DMS 273 treated with DMSO at 0.1 percent for 48 hours (cell line): ENCODE measurements at places on chromosomes 2 and 18.

GRCh38 chr18:58362027-58362575 is 266.8 kb downstream of the ALPK2 start:
- no peak for DNase-seq

- DNase-seq = no peak
Measured at GRCh38 chr18:26657631-26658581, 109.6 kb upstream of the KCTD1 start.

- no peak for DNase-seq
Measured at GRCh38 chr2:165889158-165889557, 64.4 kb downstream of the TTC21B start.

GRCh38 chr2:192194265-192194865 is 368 bp downstream of the TMEFF2 start:
- no peak for DNase-seq

DNA sequence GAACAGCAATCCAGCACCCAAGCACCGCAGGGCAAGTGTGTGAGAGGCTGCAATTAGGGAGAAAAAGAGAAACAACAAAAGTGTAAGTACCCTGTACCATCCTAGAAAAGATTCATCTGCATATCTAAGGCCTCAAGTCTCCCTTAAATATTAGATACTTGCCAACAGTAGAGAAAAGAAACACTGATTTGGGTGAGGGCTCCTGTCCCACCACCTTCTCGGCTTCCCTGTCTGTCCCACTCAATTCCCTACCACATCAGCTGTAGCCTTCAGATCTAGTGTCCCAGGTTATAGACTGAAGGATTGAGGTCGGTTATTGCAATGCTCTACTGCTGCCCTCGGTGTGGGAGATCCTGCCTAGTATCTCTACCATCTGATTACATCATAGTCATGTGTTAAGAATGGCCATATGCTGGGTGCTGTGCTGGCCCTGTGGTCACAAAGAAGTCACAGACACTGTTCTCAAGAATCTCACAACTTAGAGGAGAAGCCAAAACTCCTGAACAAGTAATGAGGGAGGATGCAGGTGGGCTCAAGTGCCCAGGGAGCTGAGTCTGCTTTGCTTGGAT is 2.5 kb downstream of the RAX start:
- DNase-seq = no peak

DNA sequence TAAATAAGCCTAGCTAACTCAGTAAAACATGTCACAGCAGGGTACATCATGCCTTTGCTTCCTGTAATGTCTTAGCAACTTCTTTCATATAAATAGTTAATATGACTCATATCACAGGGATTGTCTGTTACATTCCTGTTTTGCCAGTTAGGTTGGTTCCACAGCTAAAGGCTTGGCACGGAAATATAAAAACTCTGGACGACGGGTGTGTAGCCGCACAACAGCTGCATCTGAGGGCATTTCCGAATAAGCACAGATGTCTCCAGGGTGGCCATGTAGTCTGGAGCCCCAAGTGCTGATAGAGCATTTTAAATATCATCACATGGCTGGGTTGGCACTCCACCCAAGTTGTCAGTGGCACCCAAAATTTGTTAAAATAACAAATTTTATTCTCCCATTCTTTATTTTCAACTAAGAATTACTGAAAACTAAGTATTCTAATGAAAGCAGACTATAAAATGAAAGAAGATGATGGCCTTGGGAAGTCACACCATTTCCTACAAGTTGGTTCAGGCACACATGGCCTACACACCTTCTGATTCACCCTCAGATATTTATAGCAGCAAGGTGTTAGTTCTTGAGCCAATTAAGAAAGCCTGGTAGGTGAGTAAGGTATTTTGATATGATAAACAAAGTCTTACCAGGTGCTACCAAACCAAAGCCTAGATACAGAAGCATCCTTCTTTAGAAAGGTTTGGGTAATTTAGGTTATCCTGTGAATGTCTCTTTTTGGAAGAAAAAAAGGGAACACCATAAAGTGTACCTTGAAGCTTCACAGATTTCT is 61.8 kb upstream of the STK17B start:
- no peak for DNase-seq

DNA sequence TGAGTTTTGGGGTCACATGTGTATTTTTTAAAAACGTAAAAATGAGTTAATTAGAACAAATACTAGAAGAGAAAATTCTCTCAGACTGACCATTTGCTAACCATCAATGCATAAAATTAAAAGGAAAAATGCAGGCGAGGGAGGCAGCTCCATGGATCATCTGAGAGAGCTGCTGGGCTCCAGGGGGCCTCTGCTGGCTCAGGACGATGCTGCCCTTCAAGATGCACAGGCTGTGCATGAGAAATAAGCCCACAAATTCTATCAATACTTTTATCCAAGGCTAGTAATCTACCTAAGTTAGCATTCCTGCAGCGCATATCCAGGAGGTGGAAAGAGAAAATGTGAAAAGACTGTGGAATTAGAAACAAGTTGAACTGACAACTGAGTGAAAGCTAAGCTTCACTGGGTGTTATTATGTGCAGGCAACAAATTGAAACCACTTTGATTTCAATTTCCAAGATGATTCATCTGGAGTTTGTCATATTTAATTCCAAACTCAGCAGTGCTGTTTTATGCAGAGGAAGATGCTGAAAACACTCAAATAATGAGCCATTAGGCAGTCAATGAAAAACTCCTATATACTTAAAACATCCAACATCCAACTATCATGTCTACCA is 261.1 kb downstream of the NBAS start:
- no peak for DNase-seq

GRCh38 chr2:238257786-238258700 is 18.2 kb upstream of the HES6 start:
- DNase-seq = no peak

DNA sequence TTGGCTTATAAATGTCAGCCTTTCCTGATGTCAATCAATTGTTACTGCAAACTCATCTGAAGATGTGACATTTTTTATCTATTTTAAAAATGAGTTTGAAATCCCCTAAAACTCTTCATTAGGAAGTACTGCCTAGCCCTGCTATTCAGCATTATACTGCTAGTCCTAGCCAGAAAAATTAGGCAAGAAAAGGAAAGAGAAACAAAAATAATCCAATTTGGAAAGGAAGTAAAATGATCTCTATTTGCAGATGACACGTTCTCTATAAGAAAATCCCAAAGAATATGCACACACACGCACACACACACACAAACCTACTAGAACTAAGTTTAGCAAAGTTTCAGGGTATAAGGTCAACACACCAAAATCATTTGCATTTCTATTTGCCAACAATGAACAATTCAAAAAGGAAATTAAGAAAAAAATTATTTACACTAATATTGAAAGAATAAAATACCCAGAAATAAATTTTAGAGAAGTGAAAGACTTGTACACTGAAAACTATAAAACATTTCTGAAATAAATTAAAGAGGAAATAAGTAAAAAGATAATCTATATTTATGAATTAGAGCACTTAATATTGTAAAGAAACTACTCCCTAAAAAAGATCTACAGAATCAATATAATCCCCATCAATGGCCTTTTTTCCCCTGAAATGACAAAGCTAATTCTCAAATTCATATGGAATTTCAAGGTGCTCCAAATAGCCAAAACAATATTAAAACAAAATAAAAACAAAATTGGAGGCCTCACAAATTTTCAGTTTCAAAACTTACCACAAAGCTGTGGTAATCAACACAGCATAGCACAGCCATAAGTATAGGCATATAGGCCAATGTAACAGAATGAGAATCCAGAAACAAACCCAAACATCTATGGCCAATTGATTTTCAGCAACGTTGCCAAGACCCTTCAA is 433.7 kb upstream of the TRIB2 start:
- DNase-seq = no peak

DNA sequence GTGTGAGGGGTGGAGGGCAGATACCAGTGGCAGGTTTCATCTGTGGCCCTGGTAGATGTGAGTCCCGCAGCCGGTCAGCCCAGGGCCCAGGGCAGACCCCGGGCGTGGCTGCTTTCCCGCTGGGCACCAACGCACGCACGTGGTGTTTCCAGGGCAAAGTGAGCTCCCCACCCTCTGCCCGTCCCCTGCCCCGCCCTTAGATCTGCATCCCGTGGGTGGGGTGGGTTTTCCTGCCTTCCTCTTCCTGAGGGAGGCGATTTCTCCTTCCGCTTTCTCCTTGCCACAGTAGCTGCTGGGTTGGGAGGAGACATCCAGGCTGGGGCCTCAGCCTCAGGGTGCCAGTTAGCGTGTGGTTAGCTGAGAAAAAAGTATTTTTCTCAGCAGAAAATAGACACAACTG is 49.6 kb downstream of the ODC1 start:
- no peak for DNase-seq

GRCh38 chr2:207139552-207139951 is 26.2 kb downstream of the KLF7 start:
- DNase-seq = no peak

DNA sequence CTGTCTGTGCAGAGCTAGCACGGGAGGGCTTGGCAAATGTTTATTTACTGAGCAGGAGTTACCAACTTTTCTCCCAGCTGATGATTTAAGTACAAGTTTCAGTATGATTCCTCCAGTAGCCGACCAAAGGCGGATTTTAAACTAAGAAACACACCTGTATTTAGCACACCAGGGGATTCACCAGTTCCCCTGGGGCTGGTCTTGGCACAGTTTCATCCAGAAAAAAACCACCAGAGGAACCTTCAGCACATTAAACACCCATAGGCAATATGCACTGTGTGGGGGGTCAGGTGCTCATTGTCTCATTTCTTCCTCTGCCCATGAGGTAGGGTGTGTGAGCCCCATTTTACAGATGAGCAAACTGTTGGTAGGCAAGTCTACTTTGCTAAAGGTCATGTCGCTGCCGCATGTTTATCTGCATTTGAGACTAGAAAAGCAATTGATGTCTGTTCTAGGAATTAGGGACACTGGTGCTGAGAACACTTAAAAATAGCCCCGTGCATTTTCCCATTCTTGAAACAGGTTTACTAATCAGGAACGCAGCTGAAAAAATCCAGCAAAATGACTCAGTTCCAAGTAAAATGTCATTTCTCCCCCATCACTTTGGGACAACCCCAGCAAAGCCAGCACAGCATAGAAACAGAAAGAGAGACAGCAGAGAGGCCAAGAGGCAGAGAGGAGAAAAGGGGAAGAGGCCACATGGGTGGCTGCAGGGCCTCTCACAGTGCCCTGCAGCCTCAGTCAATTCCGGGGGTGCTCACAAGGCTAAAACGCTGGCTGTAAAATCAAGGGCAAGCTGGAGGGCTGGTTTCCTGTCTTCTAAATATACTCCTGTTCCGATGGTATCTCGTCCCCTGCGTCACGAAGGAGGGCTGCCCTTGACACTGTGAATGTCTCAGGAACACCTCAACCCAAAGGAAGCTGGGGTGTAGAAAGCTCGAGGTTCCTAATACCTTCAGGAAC is 166.8 kb upstream of the ID2 start:
- no peak for DNase-seq

- DNase-seq = no peak
Measured at GRCh38 chr2:40658941-40659340, 207.1 kb upstream of the SLC8A1 start.

DNA sequence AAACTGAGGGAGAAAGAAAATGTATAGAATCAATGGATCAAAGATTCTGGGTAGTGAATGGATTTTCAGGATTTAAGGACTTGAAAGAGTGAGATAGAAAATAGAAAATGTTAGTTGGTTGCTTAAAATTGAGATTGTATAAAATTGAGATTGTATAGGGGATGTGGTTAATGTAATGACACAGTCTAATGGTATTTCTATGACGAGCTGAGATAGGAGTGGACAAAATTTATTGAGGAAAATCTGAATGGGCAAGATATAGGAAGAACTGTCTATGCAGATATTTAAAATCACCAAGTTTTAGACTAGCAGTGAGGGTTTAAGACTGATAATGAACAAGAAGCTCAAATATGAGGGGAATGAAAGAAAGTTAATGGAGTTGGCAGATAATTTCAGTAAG is 406.6 kb downstream of the NYAP2 start:
- DNase-seq = no peak

- DNase-seq = peak; percentile 8
Measured at GRCh38 chr2:175698061-175698460, 304.0 kb downstream of the LNPK start.

- no peak for DNase-seq
Measured at GRCh38 chr2:231530099-231531011, at the start of gene NMUR1. Gene NMUR1 (minus strand): TSS chr2:231530445. CDS start chr2:231530361, 84 bp downstream.

- no peak for DNase-seq
Measured at GRCh38 chr2:118119761-118120400, 31.6 kb downstream of the INSIG2 start.

GRCh38 chr2:127051116-127052056 is 55.6 kb downstream of the BIN1 start:
- no peak for DNase-seq

- no peak for DNase-seq
Measured at GRCh38 chr2:205769879-205770278, 87.6 kb downstream of the NRP2 start.

DNA sequence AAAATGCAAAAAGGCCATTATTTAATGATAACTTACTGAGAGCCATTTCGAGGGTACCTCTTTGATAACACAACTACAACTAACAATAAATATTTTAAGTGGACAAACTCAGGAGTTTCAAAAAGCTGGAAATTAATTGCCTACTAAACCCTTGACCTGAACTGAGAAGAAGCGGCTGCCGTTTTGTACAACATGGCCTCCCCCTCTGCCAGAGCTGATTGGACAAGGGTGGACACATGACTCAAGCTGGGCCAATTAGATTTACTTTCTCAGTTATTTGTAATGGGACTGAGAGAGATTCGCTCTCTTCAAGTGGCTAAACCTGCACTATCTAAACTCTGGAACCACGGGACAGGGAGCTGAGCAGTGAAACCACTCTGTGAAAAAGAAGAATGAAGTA is 135.9 kb upstream of the SERPINE2 start:
- no peak for DNase-seq

- DNase-seq = no peak
Measured at GRCh38 chr2:163774862-163775261, 39.1 kb upstream of the FIGN start.

- DNase-seq = no peak
Measured at GRCh38 chr18:10072671-10073175, 158.9 kb downstream of the VAPA start.

- peak; percentile 31 for DNase-seq
Measured at GRCh38 chr2:219221957-219222518, 3.3 kb upstream of the ABCB6 start.

DNA sequence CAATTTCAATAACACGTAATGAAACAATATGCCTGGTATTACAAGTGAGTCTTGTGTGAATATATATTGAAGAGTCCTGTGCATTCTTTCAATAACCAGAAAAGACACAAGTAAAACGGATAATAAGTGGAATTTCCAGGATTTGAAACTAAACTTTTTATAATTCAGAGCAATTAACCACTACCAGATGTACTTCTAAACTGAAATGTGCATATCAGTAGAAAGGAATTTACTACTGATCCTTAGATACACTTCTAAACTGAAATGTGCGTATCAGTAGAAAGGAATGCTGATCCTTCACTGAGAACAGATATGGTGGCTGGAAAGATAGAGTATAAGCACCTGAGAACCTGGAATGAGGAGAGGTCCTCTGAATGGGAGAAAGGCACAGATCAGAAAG is 470.9 kb upstream of the SPHKAP start:
- no peak for DNase-seq
